Activated CD4-positive, alpha-beta memory T cell treated with anti-CD3 and anti-CD28 coated beads for 36 hours (primary cell): ENCODE measurements at places on chromosomes 3 and 15. TPM values are rescaled to one million over a fixed set of nuclear protein-coding genes. Genes with fewer than 3 reads are reported as not detected.

- no peak for DNase-seq
Observed at GRCh38 chr3:174110761-174111160, 713.2 kb downstream of the NLGN1 start.

DNA sequence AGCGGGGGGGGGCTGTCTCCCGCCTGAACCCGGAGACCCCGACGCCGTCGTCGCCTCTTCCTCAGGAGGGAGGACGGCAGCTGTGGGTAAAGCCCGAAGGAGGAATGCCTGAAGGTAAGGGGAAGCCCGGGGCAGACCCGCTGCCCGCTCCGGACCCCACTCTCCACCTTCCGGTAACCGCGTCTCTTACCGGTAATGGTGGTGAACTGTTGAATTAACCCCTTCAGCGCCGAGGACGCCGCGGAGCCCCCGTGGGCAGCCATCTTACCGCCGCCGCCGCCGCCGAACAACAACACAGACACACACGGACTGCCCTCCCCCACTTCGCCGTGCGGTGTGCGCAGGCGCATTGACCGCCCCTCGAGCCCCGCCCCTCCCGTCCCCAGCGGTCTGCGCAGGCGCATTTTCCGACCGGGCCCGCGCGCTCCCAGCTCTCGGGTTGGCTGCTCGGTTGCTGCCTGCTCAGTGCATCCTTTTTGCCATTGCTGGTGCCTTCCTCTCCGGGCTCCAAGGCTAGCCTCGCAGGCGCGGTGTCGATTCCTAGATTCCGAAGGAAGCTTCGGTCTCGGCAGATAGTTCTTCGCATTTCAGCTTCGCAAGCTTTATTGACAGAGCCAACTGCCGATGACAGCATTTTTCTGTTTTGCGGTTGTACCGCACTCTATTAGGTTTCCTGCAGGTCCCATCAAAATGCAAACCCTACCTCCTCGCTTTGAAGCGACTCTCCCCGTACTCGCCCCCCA, at the start of gene UBXN7:
TSS of gene UBXN7 (minus strand) at position 291 of the 743 bp plus-strand sequence. CDS start at position 263, 28 bp downstream.
- peak; percentile 98 for DNase-seq

GRCh38 chr3:9201955-9202354, 47.5 kb downstream of the SRGAP3 start:
- no peak for DNase-seq

- peak; percentile 55 for DNase-seq
Observed at GRCh38 chr3:187739094-187739560, 6.1 kb downstream of the BCL6 start.

GRCh38 chr15:81229586-81229985, 32.9 kb downstream of the IL16 start:
- no peak for DNase-seq

GRCh38 chr3:151916781-151917180, 43.3 kb downstream of the SUCNR1 start:
- no peak for DNase-seq

DNA sequence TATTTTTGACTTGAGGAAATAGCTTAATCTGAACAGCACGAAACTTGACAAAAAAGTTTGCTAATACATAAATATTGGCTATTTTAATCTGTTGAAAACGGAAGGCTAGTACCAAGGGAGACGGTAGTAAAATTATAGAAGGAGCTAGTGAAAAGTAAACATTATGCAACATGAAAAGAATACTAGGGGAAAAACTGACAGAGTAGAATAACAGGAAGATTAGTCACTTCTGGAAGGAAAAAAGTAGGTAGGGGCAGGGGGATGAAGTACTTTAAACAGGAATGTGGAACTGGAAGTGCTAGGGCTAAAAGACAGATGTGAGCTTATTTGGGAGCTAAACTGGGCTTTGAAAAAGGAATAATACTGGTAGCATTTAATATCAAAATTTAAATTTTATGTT, 60.1 kb downstream of the MBNL1 start:
- DNase-seq: no peak

- no peak for DNase-seq
Observed at GRCh38 chr15:45523166-45523460, 558 bp upstream of the SLC30A4 start.

- no peak for DNase-seq
Observed at GRCh38 chr3:184907681-184908649, 96.0 kb downstream of the VPS8 start.

DNA sequence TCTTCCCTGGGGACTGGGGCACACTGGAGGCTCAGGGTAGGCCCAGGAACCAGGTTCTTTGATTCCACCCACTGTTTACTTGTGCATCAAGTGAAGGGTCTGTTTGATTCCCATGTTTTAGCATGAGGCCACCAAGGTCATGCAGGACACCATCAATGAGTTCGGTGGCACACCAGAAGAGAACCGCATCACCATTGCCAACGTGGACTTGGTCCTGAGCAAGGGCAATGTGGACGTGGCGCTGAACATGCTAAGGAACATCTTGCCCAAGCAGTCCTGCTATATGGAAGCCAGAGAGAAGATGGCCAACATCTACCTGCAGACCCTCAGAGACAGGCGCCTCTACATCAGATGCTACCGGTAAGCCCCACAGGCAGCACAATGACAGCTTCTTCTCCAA, 21.5 kb downstream of the TTC21A start:
- DNase-seq: peak; percentile 0

Gene SCN5A
- 0.12 TPM for total RNA-seq

Gene SMAD6
- 0.24 TPM for total RNA-seq

Gene SCN11A
- 0.05 TPM for total RNA-seq

Gene CHL1
- total RNA-seq: not detected

Gene DUOX2
- 0.19 TPM for total RNA-seq

Gene SPTBN5
- total RNA-seq: 1.6 TPM

Gene ITGB5
- 0.52 TPM for total RNA-seq
